Putamen (tissue), 1 donor: ENCODE measurements at places on chromosomes 3 and 15.

- no peak for DNase-seq
Measured at GRCh38 chr3:184004476-184004875, 13.2 kb downstream of the ABCC5 start.

GRCh38 chr3:121698476-121698875 is 37.8 kb upstream of the HCLS1 start:
- no peak for DNase-seq

DNA sequence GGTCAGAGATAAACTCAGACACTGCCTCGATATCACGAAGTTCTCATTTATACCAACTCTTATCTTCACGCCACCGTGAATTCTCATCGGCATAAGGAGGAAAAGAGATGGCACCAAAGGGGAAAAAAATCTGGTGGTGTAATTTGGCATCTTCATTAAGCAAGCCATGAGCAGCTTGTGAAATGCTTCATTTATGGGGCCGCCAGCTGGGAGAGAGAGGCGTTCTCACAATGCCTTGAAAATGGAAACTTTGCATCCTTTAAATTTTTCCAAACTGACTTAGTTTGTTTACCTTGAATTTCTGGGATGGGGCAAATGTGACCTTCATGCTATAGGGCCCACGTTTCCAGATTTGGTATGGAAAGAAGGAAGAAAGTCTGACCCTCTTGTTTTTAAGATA is 242.5 kb upstream of the ST8SIA2 start:
- no peak for DNase-seq

DNA sequence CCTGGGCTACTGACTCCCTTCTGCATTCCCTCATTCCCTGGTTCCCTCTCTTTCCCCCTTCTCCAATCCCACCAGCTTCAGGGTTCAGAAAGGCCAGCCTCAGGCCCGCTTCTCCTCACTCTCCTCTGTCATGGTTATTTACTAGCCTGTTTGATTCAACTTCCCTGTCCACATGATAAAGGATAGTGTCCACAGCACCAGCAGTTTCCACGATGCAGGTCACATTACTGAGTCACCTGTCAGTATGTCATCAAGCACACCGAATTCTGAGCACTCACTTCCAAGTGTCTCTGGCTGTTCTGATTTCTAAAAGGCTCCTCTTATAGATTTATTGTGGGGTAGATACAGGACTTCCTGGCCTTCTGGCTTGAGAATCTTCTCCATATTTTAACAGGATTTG is 96.6 kb upstream of the CTNNB1 start:
- no peak for DNase-seq

DNA sequence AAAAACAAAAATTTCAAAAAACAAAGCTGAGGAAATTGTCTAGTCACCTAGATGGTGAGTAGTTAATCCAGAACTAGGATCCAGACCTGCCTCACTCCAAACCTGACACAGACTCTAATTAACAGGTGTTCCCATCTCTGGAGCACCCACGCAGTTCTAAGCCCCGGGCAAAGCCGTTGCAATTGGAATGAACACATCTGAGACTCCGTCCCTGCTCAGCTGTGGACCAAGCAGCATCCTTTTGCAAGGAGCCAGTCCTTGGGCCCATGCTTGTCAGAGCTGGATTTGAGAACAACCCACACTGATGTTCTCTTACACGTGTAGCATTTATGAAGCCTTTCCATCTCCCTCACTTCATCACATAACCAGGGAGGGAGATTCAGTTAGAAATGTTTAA is 54.8 kb downstream of the LMCD1 start:
- DNase-seq, result no peak

DNA sequence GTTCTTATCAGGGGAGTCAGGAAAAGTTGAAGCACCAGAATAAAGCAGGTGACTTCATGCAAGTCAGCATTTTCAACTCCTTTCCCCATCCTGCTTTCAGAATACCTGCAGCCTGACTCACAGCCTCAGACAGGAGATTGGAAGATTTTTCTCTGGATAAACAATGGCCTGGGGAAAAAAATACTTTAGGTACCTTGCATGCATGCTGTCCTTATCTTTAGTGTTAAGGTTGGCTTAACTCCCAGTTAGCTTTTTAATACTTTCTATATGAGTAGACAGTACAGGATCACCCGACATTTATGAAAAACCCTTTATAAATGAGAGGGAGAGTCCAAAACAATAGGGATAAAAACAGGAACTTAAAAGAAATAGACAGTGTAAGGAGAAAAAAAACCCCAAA is 53.6 kb downstream of the PAK2 start:
- no peak for DNase-seq

DNA sequence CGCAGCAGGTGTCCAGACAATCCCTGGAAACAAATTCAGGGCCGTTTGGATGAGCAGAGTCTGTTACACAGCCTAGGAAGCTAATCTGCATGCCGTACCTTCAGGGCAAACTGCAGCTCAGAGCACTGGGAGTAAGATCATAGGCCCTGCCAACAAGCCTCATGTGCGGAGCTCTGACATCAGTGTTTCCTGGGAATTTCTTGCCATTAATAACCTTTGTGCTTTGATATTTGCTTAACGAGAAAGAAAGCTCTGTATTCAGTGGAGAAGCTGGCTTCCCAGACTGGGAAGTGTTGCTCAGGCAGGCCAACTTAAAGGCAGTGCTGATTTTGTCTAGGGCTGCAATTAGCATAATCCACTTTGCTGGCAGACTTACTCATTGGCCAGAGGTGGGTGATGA is 116.1 kb upstream of the KLHL25 start:
- no peak for DNase-seq

DNA sequence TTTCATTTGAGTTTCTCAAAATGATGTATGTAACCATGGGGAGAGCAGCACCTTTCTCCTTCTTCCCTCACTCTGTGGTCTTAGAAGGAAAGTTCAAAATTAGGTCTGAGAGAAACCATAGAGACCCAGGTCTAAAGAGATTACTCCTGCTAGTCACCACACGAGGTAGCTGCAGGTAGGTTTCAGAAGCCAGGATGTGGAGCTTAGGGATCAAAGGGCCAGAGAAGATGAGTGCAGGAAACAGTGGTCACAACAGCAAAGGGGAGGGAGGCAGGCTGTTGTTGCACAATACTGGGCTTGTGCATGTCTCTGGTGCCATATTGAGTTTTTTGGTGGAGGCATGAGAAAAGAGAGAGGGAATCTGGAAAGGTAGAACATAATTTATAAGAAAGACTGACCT is 583.6 kb downstream of the AGBL1 start:
- no peak for DNase-seq

GRCh38 chr15:77627067-77627466 is 5.6 kb downstream of the LINGO1 start:
- DNase-seq, result no peak

DNA sequence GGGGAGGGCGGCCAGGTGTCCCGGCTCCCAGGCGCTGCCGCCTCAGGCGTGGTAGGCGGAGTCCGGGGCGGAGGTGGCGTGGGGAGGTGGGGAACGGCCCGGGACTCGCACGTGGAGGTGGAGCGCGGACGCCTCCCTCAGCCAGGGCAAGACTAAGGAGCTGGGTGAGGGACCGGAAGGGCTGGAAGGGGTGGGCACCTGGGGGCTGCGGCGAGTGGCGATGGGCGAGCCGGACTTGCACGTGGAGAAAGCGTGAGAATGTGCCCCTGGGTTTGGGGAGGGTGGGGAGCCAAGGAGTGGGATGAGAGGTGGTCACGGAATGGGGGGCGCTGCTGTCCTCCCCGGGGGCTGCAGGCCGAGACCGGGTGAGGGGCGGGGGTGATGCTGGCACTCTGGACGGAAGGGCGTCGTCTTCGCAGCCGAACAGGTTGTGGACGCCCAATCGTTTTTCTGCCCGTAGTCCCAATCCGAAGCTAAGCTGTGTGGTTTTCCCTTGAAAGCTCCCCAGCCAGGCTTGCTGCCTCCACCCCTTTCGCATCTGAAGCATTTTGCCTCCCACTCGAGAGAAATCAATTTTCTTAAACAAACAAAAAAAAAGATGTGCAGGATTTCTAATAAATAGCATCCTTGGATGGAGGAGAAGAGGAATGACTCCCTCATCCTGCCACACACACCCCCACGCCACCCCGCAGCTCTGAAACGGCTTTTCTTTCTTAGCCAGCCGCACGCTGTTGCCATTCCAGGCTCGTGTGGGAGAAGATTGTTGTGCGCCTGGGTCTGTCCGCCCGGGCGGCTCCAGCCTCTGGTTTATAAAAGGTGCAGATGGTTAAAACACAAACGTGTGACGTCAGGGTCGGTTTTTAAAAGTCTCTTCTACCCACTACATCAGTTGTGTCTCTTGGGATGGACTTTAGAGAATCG is 62.5 kb upstream of the ANKRD28 start:
- DNase-seq, result peak; percentile 61

- peak; percentile 74 for DNase-seq
Measured at GRCh38 chr3:70064194-70064779, 64.8 kb downstream of the SAMMSON start.

DNA sequence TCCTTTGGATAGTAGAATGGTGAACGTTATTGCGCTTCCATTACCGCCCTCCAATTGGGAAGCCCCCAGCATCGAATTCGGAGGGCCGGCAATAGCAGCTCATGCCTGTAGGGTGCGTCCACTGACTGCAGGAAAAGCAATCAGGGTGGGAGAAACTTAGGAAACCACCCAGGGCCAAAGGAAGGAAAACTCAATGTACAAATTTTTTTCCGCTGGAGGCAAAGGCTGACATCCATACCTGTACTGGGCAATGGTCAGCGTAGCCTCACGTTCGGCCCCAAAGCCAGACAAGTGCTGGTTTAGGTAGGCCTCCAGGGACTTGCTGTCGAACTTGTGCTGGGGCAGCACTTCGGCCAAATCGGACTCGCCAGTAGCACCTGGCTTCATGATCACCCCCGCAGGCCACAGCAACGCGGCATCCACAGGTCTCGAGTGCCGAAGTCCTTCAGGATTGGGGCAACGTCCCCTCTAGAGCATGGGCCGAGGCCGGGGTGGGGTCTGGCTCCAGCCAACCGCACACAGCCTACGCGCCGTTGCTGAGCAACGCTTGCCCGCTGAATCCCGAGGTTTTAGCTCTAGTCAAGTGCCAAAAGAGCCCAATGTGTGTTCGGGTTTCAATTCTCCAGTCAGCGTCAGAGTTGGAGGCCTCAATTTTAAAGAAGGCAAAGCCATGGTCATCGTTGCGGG is at the start of gene ACAD11:
Gene ACAD11, minus strand, starts transcription at position 445 of the 687 bp plus-strand sequence. Its CDS starts 58 bp downstream, at position 387.
- peak; percentile 44 for DNase-seq

DNA sequence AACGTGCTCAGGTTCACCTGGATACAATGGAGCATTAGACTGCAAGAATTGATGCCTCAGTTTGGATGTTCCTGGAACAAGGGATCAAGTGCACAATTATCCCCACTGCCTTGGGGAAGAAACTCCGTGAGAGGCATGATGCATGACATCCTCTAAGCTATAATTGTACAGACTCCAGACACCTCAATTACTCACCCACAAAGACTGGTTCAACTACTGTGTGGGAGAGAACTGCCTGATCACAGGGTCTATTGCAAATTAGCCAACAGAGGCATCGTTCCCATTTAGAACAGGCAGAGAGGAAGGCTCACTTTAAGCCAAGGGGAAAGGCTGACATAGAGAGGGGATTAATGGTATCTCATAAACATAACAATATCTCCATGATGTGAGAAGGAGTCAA is 43.5 kb downstream of the ARRDC4 start:
- peak; percentile 36 for DNase-seq

DNA sequence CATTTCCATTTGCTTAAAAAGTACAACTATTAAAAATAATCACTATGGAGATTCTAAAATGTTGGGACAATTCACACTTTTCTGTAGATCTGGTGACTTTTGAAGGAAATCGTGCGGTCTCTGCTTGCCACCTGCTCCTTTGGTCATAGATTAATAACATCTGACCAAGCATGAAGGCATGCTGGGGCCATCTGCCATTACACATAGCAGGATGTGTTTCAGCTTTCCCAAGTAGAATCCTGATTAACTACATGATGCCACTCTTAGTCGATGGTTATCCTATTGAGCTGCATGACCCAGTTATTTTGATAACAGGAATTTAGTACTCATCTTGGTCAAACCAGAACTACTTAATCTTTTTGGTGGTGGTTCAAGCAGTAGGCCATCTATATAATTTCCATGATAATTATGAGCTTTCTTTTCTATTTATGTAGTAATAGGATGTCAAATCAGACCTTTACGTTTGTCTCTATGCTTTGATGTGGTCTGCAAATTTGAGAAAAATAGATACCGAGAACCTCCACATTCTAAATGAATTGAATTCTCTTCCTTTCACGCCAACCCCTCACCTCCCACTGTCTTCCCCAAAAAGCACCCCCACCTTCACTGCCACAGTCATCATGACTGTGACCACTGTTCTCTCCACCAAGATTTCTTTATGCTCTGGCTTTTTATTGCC is 158.1 kb downstream of the DIPK2A start:
- no peak for DNase-seq

DNA sequence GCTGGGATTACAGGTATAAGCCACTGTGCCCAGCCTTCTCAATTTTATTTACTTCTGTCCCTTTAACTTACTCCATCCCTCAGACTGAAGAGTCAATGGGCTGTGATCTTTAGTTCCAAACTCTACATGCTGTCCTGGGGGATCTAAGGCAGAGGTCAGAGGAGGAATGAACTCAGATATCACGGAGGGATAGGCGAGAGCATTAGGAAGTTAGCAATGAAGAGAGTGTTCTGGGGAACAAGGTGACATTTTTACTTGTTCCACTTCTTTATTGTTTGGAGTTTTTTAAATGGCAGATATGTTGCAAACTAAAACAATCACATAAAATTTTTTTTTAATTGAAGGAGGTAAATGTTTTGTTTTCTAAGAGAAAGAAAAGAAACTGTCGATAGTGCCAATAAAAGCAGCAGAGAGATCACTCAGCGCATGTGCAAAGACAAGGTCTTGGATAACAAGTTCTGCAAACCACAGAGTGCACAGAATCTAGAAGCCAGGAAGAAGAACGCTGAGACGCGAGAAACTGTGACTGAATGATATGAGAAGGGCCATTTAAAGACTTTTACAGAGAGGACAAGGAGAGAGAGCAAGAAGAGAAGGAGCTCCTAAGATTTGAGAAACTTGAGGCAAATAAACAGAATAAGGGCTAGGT is 10.8 kb upstream of the CA12 start:
- no peak for DNase-seq

GRCh38 chr3:188202358-188203138 is 48.6 kb downstream of the LPP start:
- DNase-seq, result no peak

DNA sequence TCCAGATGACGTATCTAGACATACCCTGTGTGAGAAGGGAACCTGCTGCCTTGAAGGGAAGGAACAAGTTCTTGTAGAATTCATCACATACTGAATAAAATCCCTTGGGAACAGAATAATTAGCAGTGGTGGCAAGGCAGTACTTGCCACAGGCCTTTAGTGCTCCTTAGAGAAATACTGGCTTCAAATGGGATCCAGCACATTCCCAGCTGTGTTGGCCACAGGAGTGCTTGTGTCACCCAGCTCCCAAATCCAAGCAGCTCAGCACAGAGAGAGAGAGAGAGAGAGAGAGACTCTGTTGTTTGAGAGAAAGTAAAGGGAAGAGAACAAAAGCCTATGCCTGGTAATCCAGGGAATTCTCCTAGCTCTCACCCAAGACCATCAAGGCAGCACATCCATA is 969.0 kb upstream of the ALCAM start:
- DNase-seq, result no peak
